ENCODE measurements at places on chromosomes 11 and 22. TPM values are rescaled to one million over a fixed set of nuclear protein-coding genes. Genes with fewer than 3 reads are reported as not detected.

The RAB38 gene
- polyA plus RNA-seq = 21.0 TPM

The OR51B4 gene
- not detected for polyA plus RNA-seq

The LRRC32 gene
- polyA plus RNA-seq = 68.1 TPM

The PRSS23 gene
- 106 TPM for polyA plus RNA-seq

The PNPLA5 gene
- not detected for polyA plus RNA-seq

DNA sequence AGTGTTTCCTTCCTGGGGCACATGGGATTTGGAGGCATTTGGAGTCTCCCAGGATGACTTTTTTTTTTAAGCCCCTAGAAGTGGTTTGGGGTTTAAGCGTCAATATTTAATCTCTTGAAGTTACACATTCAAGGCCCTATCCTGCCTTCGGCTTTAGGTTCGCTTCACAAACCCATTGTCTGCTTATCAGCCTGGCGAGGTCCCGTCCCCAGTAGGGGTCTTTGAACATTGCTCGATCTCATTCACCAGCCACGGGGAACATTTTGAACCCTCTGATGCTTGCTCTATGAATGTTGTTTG, 75.9 kb downstream of the KCNQ1 start:
- no peak for DNase-seq

- DNase-seq = no peak
Observed at GRCh38 chr11:15072551-15073143, 746 bp upstream of the CALCB start.

- DNase-seq = no peak
Observed at GRCh38 chr11:14906578-14906977, 14.5 kb upstream of the CYP2R1 start.

- no peak for DNase-seq
Observed at GRCh38 chr11:83070731-83071566, 748 bp downstream of the RAB30 start.

- DNase-seq = no peak
Observed at GRCh38 chr11:122334546-122335339, 218.7 kb upstream of the BLID start.

DNA sequence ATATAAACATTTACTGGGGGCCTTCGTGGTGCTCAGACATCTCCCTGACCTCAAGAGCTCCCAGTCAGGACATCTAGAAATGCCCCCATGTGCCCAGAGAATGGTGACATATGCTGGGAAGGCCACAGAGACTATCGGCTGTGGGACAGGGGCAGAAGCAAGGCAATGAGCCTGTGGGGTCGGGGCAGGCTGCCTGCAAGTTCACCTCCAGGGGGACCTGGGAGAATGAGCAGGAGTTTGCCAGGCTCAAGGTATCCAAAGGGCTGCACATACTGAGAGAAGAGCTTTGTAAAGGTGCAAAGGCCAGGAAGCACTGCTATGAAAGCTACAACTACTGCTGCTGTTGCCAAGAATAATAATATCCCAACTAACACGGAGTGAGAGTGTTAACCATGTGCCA, 233.9 kb downstream of the TENM4 start:
- DNase-seq = no peak

DNA sequence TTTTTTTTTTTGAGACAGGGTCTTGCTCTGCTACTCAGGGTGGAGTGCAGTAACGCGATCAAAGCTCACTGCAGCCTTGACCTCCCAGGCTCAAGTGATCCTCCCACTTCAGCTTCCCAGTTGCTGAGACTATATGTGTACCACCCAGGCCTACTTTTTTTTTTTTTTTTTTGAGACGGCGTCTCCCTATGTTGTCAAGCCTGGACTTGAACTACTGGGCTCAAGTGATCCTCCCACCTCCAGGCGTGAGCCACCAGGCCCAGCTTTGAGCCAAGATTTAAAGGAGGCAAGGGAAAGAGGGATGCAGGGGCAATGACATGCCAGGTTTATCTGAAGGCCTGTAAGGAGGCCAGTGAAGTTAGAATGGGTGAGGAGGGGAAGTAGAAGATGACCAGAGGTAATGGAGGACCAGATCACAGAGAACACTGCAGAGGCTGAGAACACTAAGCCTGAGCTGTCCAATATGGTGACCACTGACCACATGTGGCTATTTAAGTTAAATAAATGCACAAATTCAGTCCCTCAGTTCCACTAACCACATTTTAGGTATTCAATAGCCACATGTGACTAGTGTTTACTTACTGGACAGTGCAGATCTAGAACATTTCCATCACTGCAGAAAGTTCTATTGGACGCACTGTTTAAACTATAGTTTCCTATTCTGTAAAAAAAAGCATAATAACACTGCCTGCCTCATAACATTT, 8.1 kb downstream of the DESI1 start:
- DNase-seq = no peak

DNA sequence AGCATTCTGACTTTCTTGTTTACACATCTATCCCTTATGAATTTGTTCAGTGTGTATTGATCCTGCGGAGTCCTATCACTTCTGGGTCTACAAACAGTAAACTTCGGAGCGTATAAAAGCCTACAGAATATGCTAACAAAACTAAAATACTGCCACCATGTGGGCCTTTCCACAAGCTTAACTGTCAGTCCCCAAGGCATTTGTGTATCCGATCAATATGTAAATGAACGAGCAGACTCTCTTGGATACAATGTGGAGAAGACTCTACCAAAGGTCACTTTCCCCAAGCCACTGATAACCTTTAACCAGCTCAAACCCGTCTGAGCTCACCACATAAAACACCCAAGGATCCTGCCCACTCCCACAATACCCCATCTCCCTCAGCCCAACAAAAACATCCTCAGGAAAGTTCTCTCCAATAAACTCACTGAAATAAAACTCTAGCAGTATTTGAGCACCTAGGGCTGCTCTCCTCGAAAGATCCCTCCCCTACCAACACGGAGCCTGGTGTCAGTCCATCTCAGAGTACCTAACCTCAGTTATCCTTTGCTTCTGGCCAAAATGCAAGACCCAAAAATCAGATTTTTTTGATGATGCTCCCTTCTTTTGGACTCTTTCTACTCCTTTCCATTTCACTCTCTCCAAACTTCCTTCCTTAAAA, 17.8 kb downstream of the ADA2 start:
- DNase-seq = no peak

GRCh38 chr22:27310966-27311697, 490.4 kb downstream of the MN1 start:
- no peak for DNase-seq

DNA sequence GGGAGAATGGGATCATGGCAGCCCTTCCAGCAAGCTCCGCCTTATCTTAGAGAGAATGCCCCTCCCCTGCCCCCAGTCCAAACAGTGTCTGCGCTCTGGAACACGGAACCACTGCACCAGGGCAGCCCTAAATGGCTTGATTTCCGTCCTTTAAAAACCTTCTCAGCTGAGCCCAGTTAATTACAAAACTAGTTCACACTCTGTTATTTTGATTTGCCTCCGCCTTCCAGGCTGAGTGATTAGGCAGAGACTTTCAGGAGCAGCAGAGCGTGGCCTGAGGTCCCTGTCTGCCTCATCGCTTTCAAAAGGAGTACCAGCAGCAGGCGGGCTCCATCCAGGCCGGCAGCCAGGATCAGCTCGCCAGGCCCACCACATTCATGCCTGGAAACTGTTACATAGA, 313.0 kb downstream of the BRD1 start:
- DNase-seq = no peak

- DNase-seq = no peak
Observed at GRCh38 chr22:23534201-23534850, 45.8 kb downstream of the IGLL1 start.

DNA sequence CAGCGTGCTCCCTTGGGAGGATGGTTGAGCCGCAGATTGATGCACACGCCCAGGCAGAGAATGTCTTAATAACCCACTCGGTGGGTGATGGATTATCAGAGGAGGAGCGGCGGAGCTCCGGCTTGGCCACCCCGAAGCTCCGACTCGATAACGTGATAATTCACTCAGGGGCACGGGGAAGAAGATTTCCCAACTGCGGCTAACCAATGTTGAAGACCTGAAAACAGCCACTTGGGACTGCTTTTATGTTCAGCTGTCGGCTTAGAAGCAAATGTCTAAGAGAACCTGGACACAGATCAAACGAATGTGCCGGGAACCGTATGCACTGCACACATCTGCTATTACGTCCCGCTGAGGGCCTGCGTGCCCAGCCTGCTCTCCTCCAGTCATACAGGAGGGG, 206.8 kb upstream of the CADM1 start:
- DNase-seq = no peak

GRCh38 chr11:12127206-12127898, 17.0 kb downstream of the MICAL2 start:
- DNase-seq = no peak

Measured in right renal pelvis (tissue), 4 donors.